ENCODE measurements at places on chromosomes 3 and 15.

- DNase-seq = no peak
Observed at GRCh38 chr15:98775498-98776230, 127.3 kb downstream of the IGF1R start.

GRCh38 chr15:89087161-89087829, 961 bp upstream of the ABHD2 start:
- DNase-seq = no peak

GRCh38 chr3:187618722-187619121, 51.5 kb downstream of the SST start:
- no peak for DNase-seq

DNA sequence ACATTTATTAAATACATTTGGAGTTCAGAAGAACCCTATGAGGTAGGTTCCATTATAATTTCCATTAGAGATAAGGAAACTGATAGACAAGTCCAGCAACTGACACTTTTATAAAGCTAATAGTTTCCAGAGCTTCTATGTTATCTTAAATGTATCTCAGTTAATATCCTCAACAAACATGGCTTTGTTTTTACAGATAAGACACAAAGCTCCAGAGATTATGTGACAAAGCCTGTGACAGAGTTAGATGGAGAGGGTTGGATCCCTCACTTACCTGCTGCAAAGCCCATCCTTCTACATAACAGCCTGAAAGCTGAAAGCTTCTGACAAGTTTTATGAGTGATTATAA, 473 bp upstream of the COMMD2 start:
- no peak for DNase-seq

GRCh38 chr3:37646865-37647264, 214.8 kb upstream of the CTDSPL start:
- DNase-seq = no peak

DNA sequence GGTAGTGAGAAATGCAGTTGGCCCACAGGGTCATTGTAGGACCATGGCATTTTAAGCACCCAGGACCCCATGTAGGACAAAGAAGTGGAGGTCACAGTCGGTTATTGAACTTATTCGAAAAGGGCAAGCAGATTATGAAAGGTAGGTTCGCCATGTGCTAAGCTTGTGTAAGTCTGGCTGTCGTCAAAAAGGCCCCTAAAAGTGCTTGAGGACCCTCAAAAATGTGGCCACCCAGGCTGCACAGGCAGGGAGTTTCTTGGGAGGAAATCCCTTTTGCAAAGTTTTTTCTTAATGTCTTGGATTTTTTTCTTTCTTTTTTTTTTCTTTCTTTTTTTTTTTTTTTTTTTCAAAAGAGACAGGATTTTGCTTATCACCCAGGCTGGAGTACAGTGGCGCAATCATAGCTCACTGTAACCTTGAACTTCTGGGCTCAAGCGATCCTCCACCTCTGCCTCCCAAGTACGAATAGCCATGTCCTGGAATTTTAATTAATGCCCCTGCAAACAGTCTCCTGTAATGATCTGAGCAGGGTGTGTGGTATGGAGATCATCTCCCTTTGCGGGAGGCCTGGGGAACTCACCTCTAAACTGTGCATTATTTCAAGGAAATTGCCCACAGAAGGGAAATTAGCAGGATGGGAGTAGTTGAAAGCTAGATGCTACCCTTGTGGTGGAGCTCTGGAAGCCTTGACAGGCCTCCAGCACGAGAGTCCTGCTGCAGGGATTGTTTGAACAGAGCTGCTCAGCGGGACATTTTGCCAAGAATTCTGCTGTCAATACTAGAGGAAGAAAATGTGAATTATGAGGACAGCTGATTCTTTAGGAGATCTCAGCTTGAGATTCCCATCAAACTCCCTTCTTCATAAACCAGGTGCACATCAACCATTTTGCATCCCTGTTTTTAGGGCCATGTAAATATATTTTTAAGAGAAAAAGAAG, 28.4 kb downstream of the THSD4 start:
- DNase-seq = no peak

- DNase-seq = no peak
Observed at GRCh38 chr3:69197922-69198530, 75.6 kb upstream of the LMOD3 start.

- DNase-seq = no peak
Observed at GRCh38 chr15:50009634-50010033, 109.4 kb downstream of the ATP8B4 start.

- peak; percentile 42 for DNase-seq
Observed at GRCh38 chr3:33063651-33064051, 33.3 kb downstream of the GLB1 start.

GRCh38 chr15:48719668-48720067, 74.2 kb upstream of the FBN1 start:
- no peak for DNase-seq

DNA sequence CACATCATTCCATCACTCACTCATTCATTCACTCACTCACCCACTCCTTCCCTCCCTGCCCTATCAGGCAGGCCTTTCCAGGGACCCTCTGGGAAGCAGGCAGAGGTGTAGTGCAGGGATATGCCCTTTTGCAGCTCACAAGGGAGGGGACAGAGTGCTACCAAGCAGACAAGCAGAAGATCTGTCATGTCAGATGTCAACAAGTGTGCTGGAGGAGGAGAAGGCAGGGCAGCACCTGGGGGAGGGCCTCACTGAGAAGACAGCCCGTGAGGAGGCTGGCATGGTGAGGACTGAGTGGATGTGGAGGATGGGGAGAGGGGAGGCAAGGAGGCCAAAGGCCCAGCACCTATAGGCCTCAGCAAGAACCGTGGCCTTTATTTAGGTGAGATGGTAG, 15.3 kb downstream of the ABTB1 start:
- DNase-seq = no peak

DNA sequence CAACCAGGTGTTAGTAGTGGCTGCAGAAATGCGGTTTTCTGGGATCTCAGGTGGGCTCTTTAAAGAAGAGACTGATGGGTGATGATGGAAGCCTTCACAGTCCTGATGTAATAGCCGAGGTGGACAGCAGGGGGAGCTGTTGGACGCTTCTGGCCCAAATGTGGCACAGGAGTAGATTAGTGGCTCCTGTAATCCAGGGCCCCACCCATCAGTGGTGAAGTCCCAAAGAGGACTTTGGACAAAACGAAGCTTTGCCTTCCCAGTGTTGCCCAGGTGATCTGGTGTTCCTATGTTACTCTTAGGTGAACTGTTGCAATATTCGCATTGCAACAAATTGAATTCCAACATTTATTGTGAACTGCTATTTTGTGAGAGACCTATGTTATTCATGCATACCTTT, 31.8 kb upstream of the MYZAP start:
- no peak for DNase-seq

DNA sequence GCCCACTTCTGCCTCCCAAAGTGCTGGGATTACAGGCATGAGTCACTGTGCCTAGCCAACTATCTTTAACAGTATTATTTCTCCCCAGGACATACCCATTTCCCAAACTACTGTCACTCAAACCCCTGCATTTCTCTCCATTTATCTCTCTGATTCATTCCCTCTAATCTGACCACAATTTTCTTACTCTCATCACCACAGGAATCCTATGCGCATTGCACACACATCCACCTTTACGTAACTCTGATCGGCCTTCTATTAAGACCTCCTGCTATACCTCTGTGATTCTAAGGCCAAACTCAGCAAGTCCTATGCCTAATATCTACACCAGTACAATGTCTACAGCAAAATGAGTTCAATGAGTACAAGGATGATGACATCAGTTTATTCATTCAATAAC, 235.0 kb downstream of the ULK4 start:
- no peak for DNase-seq

DNA sequence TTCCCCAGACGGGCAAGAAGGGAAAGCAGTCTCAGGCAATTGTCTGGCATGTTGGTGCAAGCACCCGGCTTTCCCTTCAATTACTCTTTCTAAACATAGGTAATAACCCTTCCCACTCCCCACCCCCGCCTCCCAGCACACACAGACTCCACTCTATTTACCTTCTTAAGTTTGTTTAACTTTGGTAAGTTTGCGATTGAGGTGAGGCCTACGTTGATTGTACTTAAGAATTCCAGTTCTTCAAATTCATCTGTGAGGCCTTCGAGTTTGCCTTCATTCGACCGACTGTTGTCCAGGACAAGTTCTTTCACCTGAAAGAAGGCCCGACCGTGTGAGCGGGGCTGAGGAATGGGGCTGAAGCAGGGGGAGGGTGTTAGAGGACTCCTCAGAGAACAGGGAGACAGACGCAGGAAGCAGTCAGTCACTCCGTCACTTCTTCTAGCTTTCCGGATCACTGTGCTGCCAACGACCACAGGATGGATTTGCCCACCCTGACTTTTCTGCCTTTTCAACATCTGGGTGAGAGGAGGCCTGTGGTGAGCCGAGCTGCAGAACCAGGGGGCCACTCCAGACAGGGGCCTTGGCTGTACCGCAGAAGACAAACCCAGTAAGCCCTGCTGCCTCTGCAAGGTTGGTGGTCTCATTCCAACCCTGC, 33.0 kb downstream of the ANP32A start:
- DNase-seq = no peak

DNA sequence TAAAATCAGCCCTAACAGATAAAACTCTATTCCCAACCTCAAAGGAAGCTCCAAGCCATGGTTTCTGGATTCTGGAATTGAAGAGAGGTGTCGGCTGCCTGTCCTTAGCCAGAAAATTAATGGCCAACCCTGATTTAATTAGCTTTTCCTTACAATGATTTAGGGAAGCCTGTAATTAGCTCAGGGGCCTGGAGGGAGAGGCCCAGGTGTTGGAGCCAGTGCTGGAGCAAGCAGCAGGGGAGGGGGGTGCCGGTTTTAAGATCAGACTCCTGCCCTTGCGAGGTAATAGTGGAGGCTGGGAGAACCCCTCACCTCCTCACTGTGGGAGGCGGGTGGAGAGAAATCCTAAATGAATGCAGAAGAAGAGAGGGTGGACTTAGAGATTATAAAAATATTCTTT, 14.7 kb upstream of the ATP2B2 start:
- DNase-seq = no peak

GRCh38 chr15:75594276-75594675, 15.2 kb upstream of the PTPN9 start:
- DNase-seq = no peak

- DNase-seq = no peak
Observed at GRCh38 chr15:72682772-72683171, 3.2 kb downstream of the HIGD2B start.

DNA sequence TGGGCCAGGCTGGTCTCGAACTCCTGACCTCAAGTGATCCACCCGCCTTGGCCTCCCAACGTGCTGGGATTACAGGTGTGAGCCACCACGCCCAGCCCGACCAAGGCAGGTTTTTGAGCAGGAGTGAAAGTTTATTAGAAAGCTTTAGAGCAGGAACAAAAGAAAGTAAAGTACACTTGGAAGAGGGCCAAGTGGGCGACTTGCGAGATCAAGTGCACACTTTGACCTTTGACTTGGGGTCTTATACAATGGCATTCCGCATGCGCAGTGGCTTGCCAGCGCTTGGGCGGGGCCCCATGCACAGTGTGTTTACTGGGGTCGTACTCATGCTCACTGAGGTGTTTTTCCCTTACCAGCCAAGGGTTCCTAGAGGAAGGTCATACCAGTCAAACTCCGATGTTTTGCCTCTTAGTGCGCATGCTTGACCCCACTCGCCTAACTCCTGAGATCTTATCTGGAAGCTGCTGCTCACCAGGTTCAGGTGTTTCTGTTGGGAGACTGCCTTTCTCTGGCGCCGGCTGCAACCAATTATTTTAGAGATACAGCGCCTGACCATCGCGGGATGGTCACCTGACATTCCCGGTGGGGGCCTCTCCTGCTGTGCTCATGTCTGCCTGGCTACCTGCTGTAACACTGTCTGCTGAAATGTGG, 46.9 kb upstream of the FLNB start:
- no peak for DNase-seq

DNA sequence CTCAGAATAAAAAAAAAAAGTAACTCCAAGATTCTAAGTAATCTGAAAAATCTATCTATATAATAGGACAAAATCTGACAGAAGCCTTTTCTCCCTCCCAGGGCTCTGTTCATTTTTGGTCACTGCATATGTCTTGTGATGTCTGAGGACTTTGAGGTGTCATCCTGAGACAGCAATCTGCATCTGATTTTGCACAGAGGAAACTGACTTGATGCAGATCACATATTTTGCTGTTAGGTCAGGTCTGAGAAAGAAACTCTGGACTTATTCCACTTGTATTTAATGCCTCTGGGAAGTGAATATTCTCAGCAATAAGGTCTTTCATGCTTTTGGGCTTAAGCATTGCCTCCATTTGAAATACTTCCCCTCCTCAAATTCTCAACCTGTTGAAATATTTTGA, 295.2 kb upstream of the THBS1 start:
- no peak for DNase-seq

GRCh38 chr15:20340331-20340811, 201.2 kb downstream of the GOLGA6L6 start:
- DNase-seq = no peak

- DNase-seq = no peak
Observed at GRCh38 chr3:119311081-119311925, 17.1 kb downstream of the ARHGAP31 start.

DNA sequence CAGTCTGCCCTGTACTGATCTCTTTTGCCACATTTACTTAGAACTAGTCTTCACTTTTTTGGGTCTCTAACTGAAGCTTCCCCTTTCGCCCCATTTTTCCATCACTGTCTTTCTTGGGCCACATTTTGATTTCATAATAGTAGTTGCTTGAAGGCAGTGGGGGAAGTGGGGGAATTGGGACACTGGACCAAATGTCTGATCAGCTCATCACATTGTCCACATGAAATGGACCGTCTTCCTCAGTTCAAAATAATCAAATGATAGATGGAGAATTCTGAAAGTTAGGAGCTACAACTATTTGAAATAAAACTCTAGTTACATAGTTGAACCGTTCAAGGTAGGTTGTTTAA, 747 bp downstream of the PDCD6IP start:
- DNase-seq = no peak

DNA sequence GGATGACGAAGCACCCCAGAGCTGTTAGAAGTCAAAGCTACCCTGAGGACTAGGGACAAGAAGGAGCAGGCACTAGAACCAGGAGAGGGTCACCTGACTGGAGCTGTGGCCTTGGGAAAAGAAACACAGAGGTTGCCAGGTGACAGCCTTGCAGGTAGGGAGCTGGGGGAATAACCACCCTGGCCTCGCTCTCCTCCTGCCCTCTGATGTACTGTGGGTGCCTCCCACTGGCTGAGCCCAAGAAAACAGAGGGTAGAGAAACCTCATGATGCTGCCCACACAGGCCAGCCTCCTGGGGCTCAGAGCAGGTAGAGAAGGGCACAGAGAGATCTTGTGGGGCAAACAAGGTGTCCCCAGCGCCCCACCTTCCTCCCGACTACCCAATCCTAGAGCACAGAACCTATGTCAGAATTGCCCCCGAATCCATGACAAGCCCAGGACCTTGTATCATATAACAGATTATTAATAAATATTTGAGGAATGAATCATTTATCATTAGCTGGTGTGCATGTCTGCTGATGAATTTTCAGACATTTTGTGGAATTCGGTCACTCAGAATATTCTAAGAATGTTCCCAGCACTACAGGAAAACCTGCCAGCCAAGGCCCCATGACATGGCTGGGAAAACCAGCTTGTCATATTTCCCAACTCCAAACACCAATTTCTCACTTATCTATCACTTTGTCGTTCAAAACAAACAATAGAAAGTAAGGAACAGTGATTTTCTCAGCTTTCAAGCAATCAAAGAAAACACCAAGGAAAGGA, 59.8 kb upstream of the MEX3B start:
- DNase-seq = no peak

GRCh38 chr3:58039601-58040000, 31.4 kb downstream of the FLNB start:
- no peak for DNase-seq

- no peak for DNase-seq
Observed at GRCh38 chr3:152243721-152244516, 24.8 kb upstream of the MBNL1 start.

All from GM12878 (cell line).